ENCODE measurements at places on chromosomes 13 and 19.

GRCh38 chr19:10450853-10451609 is 30.7 kb downstream of the PDE4A start:
- DNase-seq, result peak; percentile 29

GRCh38 chr13:57629821-57630235 is 1.7 kb upstream of the PCDH17 start:
- DNase-seq, result peak; percentile 33

GRCh38 chr19:4365341-4365740 is 22.0 kb downstream of the MPND start:
- no peak for DNase-seq

DNA sequence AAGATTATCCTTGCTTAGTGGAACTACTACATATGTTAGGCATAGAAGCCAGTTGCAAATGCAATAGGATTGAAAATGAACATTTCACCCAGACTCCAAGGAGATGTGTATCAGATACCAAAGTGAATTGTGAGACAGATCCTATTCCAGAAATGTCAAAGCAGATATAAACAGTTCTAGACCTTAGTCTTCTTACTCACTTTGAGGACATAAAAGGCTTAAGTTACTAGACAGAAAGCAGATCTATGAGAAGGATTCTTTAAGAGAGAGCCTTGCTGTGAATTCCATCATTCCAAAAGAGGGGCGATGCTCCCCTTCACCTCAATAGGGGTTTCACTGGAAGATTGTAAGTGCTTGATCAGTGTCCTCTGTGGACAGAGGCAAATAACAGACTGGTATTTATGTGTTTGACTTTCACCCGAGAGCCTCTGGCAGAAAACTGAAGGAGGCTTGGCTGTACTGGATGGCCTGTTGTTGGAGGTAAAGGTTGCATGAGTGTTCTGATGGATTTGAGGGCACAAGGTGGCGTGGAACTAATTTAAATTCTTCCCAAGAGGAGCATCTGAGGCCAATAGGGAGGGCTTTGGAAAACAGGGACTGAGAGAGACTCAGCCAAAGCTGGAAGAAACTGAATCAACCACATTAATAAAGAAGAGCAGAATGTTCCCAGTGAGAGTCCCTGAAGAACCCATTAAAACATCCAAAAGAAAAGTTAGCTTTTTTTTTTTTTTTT is 194.8 kb downstream of the DCLK1 start:
- DNase-seq, result no peak

- no peak for DNase-seq
These were observed 88.9 kb downstream of the TSHZ3 start for GRCh38 chr19:31260171-31260933.

GRCh38 chr13:70960841-70961443 is 852.7 kb upstream of the KLHL1 start:
- no peak for DNase-seq

- peak; percentile 68 for DNase-seq
These were observed 7.1 kb upstream of the NFIC start for GRCh38 chr19:3359015-3359918.

- peak; percentile 80 for DNase-seq
These were observed 3.0 kb downstream of the CNFN start for GRCh38 chr19:42386974-42387707.

DNA sequence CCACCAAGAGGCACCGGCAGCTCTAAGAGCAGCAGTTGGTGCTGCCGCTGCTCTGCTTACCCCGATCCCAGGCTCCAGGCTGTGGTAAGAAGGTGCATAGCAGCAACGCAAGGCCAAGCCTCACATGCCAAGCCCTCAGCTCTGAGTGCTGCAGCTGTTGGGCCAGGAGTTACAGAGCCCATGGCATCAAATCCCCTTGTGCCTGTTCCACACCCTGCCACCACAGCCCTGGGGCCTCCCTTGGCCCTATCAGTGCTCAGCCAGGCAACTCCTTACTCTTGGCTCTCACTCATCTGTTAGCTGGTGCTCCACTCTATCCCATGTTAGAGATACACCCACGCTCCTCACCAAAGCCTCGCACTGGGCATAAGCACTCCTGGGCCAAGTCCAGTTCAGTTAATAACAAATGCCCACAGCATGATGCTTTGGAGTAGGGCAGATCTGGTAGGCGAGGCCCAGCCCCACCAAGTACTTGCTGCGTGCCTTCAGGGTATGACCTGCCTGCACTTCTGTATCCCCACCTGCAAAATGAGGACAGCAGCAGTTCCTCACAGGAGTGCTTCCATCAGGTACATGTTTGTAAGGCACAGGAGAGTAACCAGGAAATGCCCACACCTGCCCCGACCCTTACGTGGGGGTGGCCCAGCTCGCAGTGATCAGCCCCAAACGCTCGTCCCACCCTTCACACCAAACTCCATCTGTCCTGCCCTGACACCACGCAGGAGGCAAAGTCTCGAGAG is 16.2 kb downstream of the AKAP8L start:
- no peak for DNase-seq

DNA sequence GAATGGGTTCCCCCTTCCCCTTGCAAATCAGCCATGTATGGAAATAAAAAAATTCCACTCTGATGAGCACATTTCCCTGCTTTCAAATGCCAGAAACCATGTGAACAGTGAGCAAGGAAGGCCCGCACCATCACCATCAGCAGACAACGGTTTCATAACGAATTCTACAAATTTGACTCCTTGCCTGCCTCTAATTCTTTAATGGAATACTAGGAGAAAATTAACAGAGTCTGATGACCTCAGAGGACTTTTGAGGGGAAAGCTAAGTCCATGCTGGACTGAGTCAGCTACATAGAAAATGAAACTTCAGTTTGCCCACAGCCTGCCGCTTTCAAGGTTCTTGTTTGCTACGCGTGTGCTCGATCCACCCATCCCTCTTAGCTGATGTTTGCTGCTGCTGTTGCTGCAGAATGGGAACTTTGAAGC is 46.7 kb upstream of the KL start:
- no peak for DNase-seq

DNA sequence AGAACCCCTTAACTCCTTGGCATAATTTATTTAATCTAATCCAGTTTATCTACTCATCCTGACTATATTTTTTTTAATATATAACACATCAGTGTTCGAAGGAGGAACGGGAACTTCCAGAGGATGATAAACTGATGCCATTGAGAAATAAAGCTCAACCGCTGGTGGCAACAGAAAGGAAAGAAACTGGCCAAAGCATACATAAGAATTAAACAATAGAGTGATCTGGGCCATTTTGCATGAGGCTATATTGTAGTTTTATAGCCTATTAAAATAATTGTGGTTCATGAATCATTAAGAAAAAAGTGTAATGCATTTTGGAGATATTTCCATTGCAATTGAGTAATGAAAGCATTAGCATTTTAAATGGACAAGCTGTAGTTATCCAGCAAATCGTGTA is 94.2 kb downstream of the FRY start:
- DNase-seq, result no peak

DNA sequence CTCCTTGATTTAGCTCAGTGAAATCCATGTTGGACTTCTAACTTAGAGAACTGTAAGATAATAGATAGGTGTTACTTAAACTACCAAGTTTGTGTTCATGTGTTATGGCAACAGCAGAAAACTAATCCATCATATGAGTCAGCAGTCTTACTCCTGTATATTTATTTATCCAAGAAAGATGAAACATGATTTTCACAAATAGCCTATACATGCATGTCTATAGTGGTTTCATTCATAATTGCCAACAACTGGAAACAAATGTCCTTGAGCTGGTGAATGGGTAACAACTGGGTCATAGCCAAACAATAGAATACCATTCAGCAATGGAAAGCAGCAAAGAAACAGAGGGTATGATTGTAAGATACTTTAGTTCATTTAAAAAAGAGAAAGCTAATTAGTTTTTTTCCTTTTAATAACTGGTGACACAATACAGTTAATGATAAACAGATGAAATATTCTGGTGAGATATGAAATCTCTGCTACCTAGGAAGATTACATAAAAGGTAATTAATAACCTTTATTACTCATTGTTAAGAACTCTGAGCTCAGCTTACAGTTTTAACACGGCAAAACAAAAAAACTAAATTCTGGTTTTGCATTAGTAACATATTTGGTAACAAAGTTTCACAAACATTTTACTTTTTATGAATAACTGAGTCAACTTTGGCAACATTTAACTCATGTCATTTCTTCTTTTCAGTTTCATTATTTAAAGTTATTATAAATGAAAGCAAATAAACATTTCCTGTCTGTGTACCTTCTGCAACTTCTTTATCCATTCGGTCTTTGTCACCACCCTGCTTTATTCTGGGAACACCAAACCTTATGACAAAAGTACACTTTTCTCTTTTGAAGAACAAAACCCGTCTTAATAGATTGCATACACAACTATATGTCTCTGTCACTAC is 181.3 kb downstream of the LIG4 start:
- DNase-seq, result no peak

DNA sequence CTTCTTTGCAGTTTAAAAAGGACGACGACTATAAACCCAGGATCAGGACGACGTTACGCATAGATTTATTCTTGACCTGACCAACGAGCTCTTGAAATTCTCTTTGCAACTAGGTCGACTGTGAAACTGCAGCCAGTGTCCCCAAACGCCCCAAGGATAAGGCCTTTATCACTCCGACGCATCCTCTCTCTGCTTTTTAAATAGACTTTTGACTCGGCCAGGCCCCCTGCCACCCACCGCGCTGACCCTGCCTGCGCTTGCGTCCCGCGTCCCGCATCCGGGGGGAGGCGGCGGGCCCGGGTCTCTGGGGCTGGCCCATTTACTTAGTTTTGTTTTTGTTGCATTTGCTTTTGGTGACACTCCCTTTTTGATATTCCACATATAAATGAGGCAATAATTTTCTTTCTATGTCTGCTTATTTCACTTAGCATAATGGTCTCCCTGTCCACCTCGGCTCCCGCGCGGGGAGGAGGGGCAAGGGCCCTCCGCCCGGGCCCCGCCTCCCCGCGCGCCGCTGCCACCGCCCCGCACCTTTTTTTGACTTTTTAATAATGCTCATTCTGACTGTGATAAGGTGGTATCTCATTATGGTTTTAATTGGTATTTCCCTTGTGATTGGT is 17.4 kb downstream of the RB1 start:
- no peak for DNase-seq

- no peak for DNase-seq
These were observed 5.3 kb downstream of the RNASEH2B start for GRCh38 chr13:50914848-50915247.

GRCh38 chr13:32650705-32651311 is 64.6 kb downstream of the PDS5B start:
- peak; percentile 60 for DNase-seq

DNA sequence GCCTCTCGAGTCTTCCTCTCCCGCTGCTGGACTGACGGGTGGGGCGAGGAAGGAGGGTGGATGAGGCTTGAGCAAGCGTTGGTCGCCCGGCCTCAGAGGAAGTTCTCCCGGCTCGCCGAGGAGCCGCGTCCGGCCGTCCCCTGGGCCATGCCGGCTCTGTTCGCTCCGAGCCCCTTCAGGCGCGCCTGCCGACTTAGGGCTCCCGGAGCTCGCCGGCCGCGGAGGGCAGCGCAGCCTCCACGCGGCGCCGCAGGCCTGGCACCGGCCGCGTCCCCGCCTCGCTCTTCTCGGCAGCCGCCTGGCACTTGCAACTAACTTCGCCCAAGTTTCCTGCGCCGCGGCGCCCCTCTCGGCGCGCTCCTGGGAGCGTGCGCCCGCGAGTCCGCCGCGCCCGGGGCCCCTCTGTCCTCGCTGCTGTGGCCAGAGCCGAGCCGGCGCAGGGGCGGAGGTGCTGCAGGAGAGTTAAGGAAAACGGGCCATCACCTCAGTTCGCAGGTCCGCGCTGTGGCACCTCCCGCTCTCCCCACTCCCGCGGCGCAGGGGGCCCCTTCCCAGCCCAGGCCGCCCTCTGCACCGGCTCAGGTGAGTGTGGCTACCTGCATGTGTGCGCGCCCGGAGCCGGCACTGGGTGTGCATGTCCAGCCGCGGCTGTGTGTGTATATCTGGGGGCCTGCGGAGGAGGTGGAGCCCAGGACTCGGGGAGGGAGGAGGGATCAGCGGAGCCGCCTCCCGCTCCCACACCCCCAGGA is 641 bp upstream of the SOX21 start:
- DNase-seq, result no peak

- no peak for DNase-seq
These were observed 185.7 kb downstream of the TM9SF2 start for GRCh38 chr13:99686944-99687411.

DNA sequence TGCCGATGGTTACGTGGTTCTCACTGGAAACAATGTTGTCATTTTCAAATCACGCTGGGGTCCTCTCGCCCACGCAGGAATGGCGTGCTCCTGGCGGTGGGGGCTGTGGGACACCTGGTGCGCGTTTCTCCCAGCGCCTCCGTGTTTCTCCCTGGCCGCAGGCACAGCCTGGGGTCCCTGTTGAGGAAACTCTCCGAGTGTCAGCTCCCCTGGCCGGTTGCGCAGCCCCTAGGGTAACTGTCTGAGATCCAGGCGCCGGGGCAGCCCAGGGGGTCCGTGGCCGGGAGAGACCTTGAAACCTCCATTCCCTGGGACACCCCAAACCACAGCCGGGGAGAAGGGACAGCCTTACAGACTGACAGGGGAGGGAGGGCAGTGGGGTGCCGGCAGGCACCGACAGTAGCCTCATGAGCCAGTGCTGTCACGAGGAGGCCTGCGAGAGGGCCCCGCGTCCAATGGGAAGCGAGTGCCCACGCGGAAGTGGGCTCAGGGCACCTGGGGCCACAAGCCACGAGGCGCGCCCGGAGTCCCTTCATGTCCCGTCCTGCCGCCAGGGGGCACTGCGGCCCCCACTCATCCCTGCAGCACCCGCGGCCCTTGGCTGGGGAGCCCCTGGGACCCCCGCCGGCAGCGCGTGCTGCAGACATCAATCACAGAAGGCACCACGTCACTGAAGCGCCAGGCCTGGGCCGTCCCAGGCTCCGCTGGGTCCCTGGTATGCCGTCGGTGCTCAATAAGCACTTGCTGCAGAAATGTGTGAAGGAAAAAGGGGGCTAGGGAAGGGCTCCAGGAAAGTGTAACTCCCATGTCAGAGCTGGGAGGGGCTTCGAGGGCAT is 9.5 kb downstream of the ADAMTSL5 start:
- peak; percentile 83 for DNase-seq

- no peak for DNase-seq
These were observed 10.3 kb upstream of the EDNRB start for GRCh38 chr13:77928909-77929308.

GRCh38 chr19:11087870-11088505 is 1.3 kb upstream of the LDLR start:
- DNase-seq, result no peak

DNA sequence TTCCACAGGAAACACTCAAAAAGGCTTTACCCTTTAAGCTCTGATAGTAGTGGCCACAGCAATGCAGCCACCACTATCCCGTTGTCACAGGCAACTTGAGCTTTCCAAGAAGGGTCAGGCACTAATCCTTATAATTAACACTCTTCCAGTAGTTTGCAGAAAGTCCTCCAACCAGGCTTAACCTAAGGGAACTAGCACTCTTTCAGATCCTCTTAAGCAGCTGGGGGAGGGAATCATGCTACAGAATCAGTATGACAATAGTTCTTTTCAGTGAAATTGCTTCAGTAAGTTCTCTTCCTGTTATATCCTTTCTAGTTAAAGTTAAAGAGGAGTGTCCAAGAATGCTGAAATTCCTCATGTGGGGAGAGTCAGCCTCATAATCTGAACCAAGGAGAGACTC is 82.2 kb downstream of the TNFSF11 start:
- DNase-seq, result no peak

- DNase-seq, result no peak
These were observed 138.4 kb downstream of the STK24 start for GRCh38 chr13:98438246-98439125.

Measured in stimulated activated naive CD8-positive, alpha-beta T cell treated with anti-CD3 and anti-CD28 coated beads, Interleukin-15, Interleukin-2, amounts not matched to agents 100 U/mL and 50 U/mL, for 24 hours (primary cell).